HEK293T (cell line): ENCODE measurements at places on chromosomes 12 and 14.

- DNase-seq, result no peak
Observed at GRCh38 chr12:570921-571794, 92.1 kb downstream of the NINJ2 start.

DNA sequence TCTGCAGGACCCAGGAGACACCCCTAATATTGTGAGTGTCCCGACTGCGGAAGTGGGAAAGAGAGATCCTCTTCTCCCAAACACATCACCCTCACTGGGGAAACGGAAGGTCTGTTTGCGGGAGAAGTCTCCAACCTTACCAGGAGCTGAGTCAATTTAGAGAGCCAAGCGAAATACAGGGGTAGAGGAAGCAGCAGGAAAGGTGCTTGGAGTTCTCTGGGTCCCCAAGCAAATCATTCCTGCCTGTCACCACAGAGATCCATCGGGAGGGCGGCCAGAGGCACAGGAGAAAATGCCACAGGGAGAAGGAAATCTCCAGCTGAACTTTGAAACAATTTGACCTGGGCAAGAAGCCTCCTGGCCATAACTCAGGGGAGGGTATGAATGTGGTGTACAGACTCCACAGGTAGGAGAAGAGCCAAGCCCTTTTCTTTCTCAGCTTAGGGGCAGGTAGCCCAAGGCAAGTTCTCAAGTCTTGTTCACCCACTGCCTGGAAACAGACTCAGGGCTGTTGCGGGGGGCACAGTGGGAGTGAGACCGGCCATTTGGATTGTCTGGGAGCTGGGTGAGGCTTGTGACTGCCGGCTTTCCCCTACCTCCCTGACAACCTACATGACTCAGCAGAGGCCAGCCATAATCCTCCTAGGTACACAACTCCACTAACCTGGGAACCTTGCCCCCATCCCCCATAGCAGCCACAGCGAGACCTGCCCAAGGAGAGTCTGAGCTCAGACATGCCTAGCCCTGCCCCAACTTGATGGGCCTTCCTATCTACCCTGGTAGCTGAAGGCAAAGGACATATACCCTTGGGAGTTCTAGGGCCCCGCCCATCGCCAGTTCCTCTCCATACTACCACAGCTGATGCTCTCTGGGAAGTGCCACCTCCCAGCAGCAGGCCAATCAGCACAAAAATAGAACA, 211.9 kb upstream of the ARHGAP5 start:
- DNase-seq, result no peak

GRCh38 chr14:75650253-75651058, 10.2 kb downstream of the ERG28 start:
- no peak for DNase-seq

DNA sequence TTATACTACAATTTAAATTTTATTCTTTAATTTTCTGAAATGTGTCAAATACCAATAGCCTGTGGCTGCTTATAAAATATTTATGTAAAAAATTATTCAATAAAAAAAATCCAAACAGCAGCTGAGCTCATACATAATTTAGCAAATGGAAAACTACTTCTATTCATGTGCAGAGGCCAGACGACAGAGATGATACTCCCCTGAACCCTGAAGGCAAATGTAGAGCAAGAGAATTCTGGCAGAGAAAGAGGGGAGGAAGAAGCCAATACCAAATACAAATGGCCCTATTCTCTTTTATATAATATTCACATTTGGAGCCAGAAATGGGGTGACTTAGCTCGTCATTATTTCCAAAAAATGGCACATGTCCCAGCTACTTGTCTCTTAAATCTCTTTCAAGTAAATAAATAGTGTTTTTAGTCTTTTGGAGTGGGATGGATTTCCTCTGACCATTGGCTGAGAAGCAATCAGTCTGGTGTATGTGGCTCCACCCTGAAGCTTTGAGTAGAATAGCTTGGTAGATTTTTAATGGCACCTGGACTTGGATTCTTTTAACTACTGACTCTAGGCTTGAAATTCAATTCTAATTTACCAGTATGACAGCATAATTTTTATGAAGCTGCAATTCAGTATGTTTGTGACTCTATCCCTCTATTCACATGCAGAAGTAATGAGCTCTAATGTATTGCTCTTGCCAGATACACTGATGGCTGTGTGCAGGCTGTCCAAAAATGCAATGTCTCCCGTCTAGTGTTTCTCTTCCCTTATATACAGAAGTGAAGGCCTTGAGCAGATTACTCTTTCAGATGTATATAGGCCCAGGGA, 113.4 kb upstream of the SCAF11 start:
- no peak for DNase-seq

- DNase-seq, result no peak
Observed at GRCh38 chr12:7241404-7242005, 52.0 kb downstream of the PEX5 start.

- no peak for DNase-seq
Observed at GRCh38 chr12:68391937-68392336, 59.8 kb upstream of the MDM1 start.

- DNase-seq, result no peak
Observed at GRCh38 chr14:75751296-75751695, 90.2 kb downstream of the TTLL5 start.

DNA sequence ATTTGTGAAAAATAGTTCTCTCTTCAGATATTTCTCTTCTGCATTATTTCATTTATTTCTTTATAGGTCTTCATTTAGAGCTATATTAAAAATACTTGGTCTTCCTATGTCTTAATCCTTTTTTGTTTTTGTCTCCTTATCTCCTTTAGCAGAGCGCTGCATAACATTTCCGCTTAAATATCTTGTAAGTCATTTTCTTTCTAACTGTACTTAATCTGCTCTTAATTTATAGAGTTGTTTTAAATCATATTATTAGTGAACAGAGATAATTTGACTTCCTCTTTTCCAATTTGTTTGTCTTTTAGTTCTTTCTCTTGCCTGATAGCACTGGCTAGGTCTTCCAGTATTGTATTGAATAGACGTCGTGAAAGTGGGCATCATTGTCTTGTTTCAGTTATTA, 18.0 kb downstream of the LUM start:
- no peak for DNase-seq

DNA sequence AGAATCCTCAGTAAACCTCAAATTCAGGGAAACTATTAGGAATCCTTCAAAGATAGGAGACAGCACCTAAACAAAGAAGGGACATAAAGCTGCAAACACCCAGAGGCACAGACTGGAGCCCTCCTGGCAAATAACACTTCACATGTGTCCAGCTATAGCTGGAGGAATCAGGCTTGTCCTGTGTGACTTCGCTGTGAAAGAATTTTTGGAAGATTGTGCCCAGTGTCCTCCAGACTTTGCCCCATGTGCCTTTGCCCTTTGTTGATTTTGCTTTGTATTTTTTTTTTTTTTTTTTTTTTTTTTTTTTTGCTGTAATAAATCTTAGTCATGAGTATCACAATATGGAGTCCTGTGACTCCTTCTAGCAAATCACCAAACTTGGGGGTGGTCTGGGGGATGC, 136.8 kb downstream of the KCNH5 start:
- DNase-seq, result no peak

DNA sequence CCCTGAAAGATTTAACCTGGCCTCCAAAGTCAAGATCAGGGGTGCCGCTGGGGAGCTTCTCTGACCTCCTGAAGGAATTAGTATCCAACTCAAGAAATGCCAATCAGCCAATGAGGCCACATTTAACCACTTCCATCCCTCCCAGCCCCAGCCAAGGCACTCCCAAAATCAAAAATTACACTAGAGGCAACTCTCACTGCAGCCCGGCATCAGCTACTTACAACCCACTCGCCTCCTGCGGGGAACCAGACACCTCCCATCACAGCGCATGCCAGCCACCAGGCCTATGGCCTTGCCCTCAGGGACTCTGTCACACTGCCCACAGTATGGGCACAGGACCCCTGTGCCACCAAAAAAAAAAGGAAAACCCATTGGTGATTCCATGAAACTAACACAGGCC, 62.3 kb upstream of the DDX11 start:
- DNase-seq, result no peak

DNA sequence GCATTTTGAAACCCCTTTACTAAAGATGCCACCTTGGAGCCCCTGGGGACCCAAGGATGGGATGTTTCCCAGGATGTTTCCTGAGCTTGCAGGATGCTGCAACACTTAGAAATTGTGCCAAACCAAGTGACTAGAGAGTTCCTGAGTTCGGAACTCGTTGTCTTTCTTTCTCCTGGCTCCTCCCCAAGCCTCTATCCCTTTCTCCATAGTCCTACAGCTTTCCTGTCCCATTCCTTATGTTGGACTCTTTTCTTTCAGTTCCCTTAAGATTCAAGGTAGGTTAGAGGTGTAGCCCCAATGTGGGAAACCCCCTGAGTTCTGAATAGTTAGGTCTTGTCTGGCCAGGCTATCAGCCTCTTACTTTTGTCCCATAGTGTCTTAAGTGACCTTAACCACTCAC, 1.4 kb upstream of the KIF5A start:
- DNase-seq, result no peak

- DNase-seq, result no peak
Observed at GRCh38 chr12:118327391-118327790, 45.3 kb downstream of the TAOK3 start.

- no peak for DNase-seq
Observed at GRCh38 chr12:20211981-20212421, 156.3 kb upstream of the PDE3A start.

DNA sequence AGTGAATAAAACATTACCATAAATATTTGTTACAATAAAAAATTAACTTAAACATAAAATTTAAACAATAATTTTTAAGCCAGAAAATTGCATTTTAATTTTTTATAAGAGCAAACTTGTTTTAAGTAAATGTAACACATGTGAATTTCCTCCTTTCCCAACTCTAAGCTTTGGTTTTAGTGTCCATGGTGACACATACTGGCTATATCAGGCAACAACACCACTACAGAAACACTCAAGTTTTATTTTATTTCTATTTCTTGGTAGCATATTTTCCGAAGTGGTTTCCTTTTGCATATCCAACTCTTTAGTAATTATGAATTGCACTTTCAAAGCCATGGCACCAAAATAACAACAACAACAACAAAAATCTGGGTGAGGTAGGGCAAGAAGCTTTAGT, 2.2 kb downstream of the NELL2 start:
- no peak for DNase-seq

DNA sequence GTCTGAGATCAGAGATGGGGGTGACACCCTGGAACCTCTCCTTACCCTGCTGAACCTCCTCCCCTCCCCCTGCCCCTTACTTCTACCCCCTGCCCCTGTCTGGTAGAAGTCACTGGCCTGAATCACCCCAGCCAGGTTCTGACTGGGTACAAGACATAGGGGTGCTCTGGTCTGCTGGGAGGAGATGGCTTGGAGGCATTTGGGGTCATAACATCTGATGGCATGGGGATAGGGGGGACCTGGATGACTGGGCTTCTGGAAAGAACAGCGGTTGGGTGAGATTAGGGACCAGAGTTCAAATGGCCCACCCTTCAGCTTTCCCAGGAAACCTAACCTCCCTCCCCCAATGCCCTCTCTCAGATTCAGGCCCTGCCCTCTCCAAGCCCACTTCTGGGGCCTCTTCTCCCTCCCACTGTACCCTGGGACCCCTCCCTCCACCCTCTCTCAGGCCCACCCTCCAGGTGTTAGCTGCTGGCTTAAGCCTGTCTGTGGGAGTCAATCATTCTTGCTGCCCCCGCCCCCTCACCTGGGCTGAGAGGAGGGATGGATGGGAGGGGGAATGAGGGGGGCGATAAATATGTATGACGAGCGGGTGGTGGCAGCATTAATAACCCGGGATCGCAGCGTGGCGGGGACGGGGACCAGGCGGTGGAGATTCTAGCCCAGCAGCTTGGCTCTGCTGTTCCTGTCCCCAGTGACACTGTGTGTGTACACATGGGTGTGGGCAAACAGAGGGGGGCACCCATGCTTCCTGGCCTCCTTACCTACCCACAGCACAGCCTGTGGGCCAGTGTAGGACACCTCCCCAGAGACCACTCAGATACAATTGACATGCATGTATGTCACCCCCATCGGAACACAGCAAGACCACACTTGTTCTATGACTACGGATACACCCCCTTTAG, 5.9 kb downstream of the NXPH4 start:
- DNase-seq, result no peak

- no peak for DNase-seq
Observed at GRCh38 chr12:60148831-60149230, 553.0 kb downstream of the SLC16A7 start.

GRCh38 chr12:32445356-32445755, 46.0 kb downstream of the FGD4 start:
- DNase-seq, result no peak

DNA sequence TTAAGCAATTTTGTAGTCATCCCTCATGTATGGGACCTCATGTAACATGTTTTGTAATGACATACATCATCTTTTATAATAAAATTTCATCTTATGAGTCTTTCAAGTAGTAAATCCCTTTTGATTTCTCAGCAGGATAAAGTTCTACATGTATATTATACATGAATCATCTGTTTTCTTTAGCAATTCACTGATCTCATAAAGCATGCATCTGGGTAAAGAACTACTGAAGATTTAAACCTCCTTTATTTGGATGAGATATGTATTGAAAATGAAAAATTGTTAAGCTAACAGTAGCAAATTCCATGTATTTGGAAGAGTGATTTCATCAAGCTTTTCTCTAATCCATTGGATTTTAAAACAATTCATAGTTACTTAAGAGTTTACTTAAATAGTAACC, 126.9 kb downstream of the KITLG start:
- DNase-seq, result no peak

DNA sequence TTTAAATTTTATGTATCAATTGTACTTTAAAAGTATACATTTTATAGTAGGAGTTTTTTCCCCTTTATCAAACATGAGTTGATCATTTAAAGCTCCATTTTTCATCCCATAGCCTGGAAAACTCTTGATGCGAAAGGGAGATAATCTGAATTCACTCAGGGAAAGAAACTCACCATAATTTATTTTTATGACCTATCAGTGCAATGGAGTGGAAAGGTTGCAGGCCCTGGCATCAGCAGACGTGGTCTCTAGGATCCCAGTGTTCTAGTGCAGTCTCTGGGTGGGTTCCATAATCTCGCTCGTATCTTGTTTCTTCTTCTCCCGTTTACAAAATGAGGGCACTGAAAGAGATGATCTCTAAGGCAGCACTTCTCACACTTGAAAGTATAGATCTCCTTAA, 85.0 kb downstream of the PTGER2 start:
- peak; percentile 54 for DNase-seq

GRCh38 chr12:115950959-115951358, 326.5 kb downstream of the MED13L start:
- no peak for DNase-seq

DNA sequence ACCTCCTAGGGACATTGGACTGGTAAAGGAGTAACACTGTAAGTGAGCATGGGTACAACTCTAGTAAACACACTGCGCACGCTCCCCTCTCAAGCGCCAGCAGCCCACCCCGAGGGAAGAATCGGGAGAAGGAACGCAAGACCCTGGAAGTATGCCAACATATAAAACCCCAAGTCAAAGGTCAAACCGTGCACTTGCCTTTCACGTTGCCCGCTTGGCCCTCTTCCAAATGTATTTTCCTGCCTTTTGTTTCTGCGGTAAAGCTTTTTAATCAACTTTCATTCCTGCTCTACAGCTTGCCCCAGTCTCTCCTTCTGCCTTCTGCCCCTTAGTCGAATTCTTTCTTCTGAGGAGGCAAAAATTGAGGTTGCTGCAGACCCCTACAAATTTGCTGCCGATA, 17.6 kb upstream of the CHST11 start:
- DNase-seq, result no peak
